ENCODE measurements at places on chromosomes 16 and 17.

DNA sequence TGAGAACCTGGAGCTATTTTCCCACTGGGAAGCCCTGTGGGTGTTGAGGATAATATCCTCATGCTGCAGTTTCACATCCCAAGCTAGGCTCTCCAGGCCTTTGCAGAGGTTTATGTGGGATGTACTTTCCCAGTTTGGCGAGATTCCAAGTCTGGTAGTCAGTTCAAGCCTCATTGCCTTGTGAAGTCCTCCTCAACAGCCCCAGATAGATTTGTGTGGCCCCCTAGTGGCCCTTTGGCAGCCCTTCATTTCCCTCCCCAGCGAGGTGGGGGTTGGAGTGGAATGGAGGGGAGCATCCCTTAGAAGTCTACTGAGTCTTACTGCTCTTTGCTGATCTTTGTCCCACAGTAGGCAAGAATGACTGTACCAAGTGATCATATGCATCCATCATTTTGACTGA, 137.9 kb downstream of the CDH11 start:
- DNase-seq = peak; percentile 79

GRCh38 chr17:18950944-18951905, 740 bp upstream of the SLC5A10 start:
- DNase-seq = no peak

DNA sequence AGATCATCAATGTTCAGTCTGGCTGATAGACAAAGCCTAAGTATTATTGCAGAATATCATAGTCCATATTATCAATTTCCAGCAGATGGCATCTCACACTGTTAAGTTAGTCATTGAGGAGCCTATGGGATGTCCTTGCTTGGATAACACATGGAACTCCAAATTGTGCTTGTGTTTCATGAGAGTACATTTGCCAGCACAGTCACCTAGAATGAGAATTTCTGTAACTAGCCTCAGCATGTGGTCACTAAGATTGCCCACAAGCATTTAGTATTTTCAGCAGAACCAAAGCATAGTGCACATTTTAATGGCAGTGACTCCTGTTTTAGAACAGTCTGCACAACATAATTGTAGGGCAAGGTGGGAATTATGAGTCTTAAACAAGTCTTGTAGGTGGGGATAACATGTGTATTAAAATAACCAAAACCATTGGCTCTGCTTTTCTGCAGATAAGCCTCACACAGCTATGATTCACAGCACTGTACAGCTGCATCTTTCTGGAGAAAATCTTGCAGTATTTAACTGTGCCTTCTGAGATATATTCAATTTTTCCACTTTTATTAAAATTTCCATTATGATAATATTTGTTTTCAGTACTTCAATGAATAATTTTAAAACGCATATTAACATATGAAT, 882.8 kb upstream of the SOX9 start:
- peak; percentile 51 for DNase-seq

DNA sequence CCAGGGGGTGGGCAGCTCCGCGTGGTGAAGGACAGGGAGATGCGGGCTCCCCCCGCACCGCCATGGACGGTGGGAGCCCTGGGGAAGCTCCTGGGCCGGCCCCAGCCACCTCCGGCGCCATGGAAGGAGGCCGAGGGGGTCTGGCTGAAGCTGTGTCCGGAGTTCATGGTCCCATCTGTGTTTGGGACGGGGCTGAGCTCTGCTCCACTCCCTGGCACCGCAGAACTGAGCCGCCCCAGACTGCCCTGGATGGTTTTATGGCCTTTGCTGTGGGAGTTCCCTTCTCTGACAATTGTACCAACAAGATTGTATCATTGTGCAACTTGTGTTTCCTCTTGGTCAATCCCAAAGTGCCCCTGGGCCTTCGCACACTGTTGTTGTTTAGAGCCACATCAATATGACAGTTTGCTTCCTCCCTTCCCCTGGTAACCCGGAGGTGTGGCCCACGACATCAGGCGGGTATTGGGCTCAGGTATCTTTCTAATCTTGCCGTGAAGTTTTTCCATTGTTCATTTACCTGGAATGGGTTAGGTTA, 942 bp downstream of the KRT23 start:
- DNase-seq = no peak

GRCh38 chr16:85718682-85719081, 29.9 kb upstream of the GINS2 start:
- peak; percentile 39 for DNase-seq

DNA sequence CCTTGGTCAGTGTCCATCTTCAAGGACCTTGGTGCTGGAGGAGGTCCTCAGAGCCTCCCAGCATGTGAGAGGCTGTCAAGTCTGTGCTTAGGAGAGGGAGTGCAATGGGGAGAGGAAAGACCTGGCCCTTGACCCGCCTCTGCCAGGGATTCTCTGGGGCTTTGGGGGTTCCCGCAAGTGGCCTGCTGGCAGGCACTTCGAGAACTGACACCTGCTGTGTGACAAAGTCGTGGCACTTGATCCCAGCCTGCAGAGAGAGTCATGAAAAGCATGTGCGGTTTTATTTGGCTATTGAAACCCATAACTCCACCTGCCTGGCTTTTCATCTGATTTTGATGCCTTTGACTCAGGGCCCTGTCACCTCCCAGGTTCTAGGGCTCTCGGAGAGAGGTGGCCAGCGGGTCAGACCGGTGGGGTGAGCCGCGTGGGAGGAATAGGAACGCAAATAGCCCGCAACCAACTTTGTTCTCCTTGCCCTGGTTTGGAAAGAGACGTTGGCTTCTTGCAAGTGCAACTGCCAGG, 42.8 kb upstream of the GSE1 start:
- DNase-seq = no peak

GRCh38 chr17:55427587-55427882, 5.9 kb upstream of the MMD start:
- no peak for DNase-seq

GRCh38 chr17:6430769-6431168, 4.2 kb downstream of the AIPL1 start:
- DNase-seq = no peak

DNA sequence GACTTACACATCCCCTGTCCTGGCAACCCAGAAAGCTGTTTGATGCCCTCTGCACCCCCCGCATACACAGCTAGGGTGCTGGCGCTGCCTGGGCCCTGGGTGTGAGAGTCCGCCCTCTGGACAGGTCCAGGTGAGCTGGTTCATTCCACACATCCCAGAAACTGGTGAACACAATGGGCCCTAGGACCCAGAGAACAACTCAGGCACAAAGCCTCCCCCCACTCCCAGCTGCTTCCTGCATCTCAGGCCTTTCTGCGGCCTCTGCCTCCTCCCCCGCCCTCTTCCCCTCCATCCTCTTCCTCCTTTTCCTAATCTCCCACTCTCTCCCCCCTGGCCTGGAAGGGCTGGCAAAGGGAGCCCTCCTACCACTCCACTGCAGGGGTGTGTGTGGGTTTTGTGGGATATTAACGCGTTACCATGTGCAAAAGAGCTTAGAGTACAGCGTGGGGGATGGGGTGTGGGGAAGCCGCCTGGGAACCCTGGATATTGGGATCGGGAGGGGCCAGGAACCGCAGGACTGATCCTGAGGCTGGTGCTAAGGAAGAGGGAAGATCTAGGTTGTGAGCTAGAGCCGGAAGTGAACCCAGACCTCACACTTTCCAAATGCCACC, 1.6 kb upstream of the PPP1R9B start:
- peak; percentile 73 for DNase-seq

DNA sequence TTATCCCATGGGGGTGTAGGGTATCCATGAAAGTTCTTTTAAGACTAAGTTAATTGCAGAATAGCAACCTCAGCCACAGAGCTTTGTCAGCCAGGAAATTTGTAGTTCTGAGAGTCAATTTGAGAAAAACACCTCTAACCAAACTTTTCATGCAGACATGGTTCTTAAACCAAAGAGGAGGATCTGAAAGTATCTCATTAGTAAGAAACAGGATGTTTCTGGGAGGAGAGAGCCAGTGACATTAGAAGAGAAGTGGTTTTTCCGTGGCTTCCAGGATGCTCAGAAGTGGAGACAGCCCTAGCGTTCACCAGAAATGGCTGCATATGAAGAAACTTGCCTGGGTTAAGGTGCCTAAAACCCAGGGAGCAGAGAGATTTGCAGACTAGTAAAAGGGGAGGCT, 7.9 kb downstream of the GNAO1 start:
- no peak for DNase-seq

DNA sequence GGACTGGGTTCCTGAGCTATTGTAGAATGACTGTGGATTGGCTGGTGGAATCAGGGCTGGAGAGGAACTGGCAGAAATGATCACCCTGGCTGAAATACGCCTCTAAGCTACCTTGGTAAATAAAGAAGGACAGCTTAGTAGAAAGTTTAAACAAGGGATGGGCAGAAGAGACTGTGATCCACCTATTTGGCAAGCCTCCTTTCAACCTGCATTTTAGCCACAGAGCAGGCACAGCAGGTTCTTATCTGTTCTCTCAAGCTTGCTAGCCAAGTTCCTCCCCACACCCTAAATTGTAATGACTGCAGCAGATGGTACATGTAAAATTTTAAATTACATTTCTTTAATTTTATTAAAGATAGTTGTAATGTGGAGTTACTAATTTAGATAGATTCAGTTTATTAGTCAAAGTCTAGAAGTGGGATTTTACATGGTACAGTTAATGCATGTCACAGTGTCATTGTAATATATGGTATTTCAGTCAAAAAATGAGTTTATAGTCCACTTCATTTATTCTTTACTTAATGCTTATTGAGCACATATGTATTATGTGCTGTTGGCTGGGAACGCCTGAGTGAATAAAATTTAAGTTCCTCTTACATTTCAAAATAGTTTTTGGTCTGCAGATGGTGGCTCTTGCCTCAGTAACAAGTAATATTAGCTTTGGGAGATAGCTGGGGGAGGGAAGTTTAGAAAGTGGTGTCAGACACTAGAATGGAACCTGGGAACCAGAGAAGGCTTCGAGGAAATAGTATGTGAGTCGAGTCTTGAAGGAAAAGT, 11.2 kb downstream of the EPN2 start:
- DNase-seq = peak; percentile 31

DNA sequence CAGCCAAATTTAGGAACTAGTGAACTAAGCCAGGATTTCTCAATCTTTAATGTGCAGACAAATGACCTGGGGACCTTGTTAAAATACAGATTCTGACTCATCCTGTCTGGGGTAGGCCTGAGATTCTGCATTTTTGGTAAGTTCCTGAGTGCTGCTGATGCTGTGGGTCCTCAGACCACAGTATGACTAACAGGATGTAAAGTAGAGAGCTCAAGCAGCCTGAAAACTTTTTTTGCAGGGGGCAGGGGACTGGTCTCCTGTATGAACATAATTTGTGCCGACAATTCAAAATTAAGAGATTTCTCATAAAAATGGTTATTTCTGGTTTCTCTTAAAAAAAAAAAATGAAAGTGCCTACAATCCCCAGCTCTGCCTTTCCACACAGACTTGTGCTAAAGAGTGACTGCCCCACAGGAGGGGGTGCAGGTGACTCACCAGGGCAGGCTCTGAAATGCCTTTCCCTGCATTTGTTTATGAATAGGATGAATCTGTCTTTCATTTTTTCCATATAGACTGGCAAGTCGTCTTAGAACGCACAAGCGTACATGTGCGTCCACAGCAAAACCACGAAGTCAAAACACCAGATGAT, 271.5 kb downstream of the PHKB start:
- DNase-seq = no peak

- no peak for DNase-seq
Measured at GRCh38 chr16:314795-315299, 31.9 kb downstream of the PDIA2 start.

DNA sequence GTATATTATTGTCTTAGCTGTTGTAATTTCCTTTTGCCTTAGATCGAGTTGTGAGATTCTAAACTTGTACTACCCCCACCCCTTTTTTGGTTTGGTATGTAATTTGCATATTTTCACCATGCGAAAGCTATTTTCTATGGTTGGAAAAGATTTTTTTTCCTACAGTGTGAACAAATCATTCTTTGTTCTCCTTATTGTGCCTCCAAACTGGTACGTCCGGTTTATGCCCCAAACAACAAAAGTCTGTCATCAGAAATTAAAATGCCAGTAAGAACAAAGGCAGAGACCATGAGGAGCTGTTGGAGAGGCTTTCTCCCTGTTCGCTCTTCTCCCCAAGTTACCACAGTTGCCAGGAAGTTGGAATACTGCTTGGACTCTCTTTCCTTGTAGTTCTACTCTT, 66.1 kb downstream of the BCAS3 start:
- no peak for DNase-seq

DNA sequence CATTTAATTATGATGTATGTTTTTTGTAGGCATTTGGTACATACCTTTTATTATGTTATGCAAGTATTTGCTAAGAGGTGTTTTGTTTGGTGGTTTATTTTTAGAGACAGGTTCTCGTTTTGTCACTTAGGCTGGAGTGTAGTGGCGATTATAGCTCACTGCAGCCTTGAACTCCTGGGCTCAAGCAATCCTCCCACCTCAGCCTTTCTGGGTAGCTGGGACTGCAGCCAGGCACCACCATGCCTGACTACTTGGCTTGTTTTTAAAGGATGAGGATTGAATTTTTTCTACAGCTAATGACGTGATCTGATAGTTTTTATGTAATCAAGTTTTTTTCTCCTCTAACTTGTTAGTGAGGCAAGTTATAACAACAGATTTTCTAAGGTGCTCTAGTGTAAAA, 199.6 kb downstream of the SPECC1 start:
- no peak for DNase-seq

DNA sequence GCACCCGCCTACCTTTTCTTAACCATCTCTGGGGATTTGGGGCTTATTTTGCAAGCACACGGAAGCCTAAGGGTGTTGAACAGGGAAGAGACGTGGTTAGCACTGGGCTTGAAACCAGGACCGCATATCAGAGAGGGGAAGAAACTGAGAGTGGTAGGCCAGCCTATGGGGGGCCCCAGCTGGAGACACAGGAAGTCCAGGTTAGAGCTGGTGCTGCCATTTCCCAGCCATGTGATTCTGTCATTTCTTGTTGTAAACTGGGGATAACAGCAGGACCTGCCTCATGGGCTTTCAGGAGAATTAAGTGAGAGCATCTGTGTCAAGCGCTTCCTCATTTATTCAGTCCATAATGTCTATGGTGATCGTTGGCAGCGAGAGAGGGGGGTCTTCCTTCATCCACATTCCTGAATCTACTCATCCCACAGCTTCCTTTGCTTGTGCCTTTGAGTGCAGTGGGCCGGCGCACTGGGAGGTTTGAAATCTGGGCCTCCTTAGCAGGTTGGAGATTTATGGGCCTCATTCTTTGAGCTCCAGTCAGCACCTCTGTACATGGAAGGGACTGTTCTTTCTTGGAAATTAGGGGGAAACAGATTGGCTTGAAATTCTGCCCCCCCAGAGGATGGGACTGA, 20.1 kb downstream of the NKD1 start:
- DNase-seq = no peak

Measured in NCI-H1694 treated with DMSO at 0.1 percent for 48 hours (cell line).